ENCODE measurements at places on chromosomes 6 and 20.
A peak's percentile ranks its signal among the peaks of the same experiment; 100 is the strongest.

DNA sequence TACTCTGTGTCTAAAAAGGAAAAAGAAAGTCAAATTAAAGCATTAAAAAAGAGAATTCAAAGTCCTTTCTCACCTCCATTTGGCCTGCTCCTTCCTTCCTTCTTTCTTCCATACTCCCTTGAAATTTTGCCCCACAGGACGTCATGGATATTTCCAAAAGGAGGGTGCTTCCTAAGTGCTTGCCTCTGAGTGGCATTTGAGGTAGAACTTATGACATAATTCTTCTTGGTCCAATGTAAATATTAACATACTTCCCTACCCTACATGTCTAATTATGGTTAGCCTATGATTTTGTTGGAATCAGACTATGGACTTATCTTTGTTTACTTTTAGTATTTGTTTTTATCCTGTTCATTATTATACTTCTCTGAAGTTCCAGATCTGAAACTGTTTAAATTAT, 132.3 kb downstream of the PFDN4 start:
- no peak for DNase-seq

DNA sequence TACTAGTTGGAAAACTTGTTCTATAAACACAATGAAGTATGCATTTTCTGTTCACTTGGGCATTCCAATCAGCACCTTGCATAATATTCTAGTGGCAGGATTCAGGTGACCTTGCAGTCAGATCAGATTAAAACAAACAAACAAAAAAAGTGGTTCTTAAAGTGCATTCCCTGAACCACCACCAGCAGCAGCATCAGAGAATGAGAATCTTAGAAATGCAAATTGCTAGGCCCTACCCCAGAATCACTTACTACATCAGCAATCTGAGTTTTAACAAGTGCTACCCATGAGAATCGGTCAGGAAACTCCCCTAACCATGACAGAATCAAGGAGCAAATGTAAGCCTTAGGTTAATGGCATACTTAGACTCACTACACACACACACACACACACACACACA, 41.7 kb downstream of the SNAP25 start:
- DNase-seq, result no peak

DNA sequence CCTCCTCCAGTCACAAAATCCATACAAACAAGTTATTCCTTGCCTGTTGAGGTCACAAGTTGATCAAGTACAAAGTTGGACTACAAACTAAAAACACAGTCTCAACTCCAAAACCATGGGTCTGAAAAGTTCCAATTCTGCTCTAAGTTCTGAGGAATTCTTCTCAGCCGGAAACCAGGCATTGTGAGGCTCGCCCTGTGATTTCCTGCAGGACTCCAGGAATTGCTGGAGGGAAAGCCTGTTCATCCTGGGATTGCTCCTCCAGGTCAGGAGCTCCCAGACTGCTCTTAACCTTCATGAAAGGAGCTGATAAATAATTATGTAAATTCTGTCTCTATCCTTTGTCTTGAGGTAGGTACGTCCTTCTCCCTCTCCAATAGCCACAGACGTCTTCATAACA, 8.5 kb downstream of the TRAM2 start:
- no peak for DNase-seq

GRCh38 chr6:157599191-157599590, 218.2 kb downstream of the ZDHHC14 start:
- no peak for DNase-seq

GRCh38 chr6:77633471-77633870, 19.4 kb upstream of the MEI4 start:
- DNase-seq, result no peak

DNA sequence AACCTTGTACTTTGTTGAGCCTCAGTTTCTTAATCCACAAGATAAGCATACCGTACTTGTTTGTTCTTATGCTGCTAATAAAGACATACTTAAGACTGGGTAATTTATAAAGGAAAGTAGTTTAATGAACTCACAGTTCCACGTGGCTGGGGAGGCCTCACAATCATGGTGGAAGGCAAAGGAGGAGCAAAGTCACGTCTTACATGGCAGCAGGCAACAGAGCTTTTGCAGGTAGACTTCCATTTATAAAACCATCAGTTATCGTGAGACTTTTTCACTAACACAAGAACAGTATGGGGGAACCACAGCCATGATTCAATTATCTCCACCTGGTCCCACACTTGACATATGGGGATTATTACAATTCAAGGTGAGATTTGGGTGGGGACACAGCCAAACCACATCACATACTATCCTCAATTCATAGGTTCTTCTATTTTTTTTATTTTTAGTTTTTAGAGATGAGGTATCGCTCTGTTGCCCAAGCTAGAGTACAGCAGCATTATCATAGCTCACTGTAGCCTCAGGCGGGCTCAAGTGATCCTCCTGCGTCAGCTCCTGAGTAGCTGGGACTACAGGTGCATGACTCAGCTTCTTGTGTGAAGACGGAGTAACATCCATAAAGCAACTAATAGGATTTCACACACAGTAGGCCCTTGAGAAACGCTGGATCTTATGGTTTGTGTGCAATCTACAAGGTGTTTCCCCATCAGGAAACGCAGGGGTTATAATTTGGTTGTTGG, 76.7 kb upstream of the IYD start:
- no peak for DNase-seq

DNA sequence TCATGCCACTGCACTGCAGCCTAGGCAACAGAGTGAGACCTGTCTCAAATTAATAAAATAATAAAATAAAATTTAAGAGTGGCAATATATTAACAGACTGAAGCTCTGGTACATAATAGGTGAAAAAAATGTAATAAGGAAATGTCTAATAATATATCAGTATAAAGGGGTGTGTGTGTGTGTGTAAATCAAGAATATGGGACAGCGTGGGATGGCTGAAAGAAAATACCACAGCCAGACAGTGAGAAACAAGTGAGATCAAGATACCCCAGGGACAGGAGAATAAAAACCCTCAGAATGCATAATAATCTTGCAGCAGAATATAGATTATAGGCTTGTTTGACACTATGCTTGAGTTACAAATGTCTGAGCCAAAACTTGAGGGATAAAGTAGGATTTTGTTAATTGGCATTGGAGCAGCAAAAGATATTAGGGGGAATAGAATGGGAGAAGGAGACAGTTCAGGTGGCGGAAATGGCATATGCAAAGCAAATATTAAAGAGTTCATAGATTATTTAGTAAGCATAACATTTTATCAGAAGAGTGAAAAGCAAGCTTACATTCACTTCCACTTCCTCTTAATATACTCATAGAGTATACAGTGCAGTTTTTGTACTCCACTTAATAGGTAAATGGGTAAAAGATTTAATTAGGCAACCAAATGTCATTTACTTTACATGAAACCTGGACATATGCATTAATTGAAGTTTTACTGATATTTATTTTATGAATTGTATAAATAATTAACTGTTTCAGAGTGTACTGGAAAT, 398.5 kb upstream of the GJE1 start:
- no peak for DNase-seq

DNA sequence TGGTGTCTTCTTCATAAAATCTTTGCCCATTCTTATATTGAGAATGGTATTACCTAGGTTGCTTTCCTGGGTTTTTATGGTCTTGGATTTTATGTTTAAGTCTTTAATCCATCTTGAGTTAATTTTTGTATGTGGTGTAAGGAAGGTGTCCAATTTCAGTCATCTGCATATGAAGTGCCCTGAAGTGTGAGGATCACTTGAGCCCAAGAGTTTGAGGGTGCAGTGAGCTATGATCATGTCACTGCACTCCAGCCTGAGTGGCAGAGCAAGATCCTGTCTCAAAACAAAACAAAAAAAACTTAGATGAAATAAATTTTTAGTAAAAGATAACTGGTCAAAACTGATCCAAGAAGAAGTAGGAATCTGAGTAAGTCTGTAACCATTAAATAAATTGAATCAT, 215.4 kb downstream of the TBC1D7 start:
- no peak for DNase-seq

DNA sequence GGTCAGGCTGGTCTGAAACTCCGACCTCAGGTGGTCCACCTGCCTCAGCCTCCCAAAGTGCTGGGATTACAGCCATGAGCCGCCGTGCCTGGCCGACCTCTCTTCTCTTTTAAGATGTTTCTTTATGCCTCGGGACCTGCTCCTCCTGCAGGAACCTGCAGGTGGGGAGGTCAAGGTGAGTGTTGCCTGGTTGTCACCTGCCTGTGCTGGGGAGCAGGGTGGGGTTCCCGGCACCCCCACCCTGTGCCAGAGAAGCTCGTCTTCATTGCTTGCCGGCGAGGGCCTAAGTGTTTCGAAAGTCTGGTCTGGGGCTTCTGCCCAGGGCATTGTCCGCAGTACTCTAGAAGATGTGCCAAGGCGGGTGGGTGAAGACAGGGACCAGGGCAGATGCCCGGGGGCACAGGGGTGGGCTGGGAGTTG, 36.0 kb downstream of the SYNJ2 start:
- no peak for DNase-seq

DNA sequence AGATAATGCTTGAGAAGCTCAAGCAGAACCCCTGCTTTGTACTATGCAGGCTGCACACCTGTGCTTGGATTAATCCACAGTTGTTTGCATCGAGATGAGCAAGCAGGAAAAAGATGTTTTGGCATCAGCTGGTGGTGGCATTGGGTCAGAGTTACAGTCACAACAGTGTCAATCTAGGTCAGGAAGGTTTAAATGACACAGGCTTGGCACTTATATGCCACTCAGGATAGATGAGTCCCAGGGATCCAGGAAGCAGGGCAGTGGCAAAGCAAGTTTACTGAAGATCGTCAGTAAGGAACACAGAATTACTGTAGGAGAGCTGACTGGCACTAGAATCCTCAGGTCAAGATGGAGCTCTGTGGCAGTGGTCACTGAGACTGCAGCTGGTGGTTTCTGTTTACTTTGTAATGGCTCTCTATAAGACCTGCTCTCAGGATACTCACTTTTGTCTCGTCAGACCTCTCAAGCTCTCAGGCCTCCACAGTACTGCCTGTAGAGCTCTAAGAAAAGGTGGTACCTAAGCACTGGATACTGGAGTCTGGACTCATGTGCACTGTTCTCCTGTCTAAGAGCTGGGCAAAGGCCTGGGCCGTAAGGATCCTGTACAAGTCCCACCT, 110.1 kb upstream of the HS3ST5 start:
- no peak for DNase-seq

DNA sequence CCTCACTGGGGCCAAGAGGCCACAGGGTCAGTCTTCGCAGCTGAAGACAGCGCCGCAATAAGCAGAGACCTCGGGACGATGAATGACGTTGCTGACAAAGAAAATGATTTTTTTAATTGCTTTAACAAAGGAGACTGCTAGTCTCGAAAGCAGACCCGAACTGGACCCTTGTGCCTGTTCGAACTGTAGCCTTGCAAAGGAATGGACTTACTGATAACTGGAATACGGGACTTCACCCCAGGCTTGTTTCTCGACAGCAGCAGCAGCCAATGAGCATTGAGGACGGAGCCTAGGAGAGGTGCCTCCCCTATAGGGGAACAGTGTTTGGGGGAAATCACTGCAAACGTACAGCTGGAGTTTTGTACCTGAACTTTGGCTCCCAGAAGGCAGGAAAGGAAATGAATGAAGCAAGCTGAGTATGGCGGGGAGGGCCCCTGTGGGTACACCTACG, 1.3 kb upstream of the TAF4 start:
- DNase-seq, result no peak

GRCh38 chr6:152379423-152379822, 257.7 kb downstream of the SYNE1 start:
- no peak for DNase-seq

DNA sequence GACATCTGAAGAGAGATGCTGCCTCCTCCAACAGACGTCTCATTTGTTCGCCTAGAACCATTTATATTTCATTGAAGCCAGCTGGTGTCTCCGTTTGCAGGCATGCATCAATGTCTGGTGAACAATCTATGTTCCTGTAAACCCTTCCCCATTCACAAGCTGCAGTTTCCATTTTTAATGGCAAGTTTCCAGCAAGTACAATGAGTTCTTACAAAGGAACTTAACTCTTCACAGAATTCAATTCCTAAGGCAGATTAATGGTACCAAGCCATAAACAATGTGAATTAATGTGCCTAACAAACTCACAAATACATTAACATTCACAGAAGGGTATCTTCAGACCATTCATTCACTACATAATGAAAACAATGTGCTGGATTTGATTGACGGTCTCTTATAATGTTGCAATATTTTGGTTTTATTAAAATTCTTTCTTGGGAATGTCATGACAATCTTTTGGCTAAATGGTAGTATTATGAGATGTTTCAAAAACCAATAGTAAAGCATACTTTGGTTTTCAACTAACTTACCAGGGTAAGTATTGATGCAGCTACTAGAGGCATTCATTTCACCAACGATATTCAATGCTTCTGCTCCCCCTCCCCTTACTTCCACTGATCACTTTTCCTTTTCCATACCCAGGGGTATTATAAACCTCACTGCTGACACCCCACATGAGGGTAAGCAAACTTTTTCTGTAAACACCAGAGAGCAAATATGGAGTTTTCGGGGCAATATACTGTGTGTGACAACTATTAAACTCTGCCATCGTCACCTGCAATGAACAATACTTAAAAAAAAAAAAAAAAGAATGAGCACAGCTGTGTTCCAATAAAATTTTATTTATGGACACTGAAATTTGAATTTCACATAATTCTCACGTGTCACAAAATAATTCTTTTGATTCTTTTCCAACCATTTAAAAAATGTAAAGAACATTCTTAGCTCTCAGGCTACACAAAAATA, 4.2 kb downstream of the AKIRIN2 start:
- DNase-seq, result peak; percentile 32

- DNase-seq, result no peak
These were observed 44.9 kb downstream of the HLA-DRA start for GRCh38 chr6:32484614-32484998.

- peak; percentile 79 for DNase-seq
These were observed 4.9 kb downstream of the FOXC1 start for GRCh38 chr6:1614448-1615150.

DNA sequence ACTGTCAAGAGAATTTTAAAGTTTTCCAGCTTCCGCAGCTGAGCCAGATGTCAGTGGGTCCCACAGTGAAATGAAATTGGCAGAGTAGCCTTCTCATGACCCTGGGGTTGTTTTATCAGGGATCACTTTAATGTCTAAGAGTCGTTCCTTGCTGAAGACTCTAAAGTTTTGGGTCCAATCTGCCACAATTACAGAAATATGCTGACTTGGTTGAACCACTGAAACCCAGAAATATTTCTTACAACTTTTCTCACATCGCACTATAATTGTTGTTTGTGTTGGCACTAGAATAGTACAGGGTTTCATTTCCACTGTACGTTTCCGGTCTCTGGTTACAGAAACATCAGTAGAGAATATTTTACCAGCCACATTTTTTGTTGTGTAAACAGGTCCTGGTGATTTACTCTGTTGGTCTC, 109.0 kb downstream of the HMGCLL1 start:
- no peak for DNase-seq

DNA sequence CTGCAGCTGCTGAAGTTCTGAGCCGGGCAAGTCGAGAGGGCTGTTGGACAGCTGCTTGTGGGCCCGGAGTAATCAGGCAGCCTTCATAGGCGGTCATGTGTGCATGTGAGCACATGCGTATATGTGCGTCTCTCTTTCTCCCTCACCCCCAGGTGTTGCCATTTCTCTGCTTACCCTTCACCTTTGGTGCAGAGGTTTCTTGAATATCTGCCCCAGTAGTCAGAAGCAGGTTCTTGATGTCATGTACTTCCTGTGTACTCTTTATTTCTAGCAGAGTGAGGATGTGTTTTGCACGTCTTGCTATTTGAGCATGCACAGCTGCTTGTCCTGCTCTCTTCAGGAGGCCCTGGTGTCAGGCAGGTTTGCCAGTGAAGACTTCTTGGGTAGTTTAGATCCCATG, 21.2 kb upstream of the MAPK13 start:
- DNase-seq, result no peak

Measured in right kidney (tissue), 9 donors.